ENCODE measurements at places on chromosomes 5 and 9.

DNA sequence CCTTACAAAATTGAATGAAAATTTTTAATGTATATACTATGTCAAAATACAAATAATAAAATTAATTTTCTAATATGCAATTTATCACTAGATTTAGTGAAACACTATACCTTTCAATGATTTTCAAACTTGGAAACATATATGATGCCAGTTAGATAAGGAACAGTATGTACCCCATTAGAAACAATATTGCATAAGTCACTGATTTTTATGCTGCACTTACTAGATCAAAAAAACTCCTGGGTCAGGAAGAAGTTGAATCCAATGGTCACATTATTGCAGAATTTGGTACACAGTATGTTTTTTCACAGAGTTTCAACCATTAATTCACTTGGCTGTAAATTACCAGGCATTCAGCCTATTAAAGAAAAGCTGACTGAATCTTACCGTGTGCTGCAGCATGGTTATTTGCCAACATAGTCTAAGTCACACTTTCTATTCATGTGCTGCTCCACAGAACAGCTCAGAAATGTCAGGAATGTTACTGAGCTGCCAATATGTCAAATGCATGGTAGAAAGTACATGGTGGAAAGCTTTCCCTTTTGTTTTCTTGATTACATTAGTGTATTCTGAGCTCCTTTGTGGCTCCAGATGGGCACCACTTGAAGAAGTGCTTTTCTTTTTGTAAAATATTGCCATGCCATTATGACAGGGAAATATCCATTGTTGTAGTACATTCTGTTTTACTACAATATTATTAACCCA is 9.9 kb upstream of the PRR16 start:
- no peak for DNase-seq

- DNase-seq: no peak
Observed at GRCh38 chr5:120098902-120099535, 365.1 kb upstream of the PRR16 start.

GRCh38 chr9:132364068-132364467 is 9.3 kb upstream of the SETX start:
- no peak for DNase-seq

DNA sequence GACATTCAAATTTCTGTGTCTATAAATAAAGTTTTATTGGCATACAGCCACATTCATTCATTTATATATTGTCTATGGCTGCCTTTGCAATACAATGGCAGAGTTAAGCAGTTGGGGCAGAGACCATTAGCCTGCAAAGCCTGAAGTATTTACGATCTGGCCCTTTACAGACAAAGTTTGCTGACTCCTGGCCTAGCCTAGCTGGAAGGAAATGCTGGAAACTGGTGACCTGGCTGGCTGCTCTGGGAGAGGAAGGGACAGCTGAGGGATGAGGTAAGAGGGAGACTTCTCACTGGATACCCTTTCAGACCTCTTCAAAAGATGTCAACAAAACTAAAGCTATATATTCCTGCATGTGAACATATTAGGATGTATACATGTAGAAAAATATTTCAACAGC is 66.0 kb upstream of the PPARGC1B start:
- no peak for DNase-seq

- no peak for DNase-seq
Observed at GRCh38 chr5:121319292-121319691, 532.4 kb upstream of the FTMT start.

DNA sequence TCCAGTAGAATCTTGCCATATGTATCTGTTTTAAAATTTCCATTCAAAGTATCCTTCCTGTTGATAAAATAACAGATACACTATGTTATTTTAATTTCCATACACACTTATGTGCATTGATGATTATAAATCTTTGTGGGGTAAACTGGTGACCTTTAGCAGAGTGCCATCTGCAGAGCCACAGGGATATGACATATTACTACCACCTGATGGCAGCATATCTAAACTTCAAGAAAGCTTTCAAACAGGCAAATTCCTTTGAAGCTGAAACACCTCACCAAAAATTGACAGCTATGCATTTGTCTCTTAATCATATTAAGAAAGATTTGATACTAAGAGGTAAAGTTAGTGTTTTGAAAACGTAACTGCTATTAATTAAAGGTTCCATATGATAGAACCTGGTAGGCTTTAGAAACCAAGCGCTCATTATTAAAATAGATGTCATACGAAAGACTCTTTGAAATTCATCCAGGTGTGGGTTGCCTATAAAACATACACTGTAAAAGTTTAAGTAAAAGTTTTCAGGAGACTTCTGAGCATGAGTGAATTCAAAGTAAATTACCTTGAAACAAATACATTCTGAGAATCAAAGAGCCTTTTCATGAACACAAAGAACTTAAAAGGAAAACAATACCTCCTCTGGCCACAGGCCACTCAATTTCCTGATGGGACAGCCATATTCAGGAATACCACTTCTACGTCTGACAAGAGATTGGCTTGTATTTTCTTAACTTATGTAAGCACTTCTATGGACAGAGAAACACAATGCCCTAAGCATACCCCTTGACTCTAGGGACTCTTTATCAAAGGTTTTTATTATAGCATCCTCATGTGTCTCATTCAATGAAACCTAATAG is 93.3 kb downstream of the KIAA0825 start:
- peak; percentile 11 for DNase-seq

DNA sequence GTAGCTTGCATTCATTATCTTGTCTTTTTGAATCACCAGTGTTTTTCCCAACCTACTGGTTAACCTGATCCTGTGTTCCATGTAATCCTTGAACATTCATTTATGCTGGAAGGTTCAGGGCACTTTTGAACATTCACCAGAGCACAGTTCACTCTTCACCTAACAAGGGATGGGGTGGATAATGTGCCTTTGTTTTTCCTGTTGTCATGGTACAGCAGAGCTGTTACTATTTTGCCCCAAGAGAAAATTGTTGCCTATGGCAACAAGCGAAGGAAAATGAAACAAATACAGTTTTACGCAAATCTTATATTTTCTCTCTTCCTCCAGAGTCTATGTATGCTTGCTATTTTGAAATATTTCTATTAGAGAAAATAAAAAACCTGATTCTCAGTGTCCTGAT is 60.3 kb upstream of the RIOK2 start:
- no peak for DNase-seq

- no peak for DNase-seq
Observed at GRCh38 chr9:4443439-4443838, 46.8 kb upstream of the SLC1A1 start.
